ENCODE measurements at places on chromosomes 2 and 18.

GRCh38 chr2:142445551-142446072 is 314.8 kb upstream of the LRP1B start:
- DNase-seq = no peak

- no peak for DNase-seq
Measured at GRCh38 chr18:80201739-80202138, 45.6 kb downstream of the PARD6G start.

GRCh38 chr2:88880441-88880953 is 189.0 kb downstream of the RPIA start:
- peak; percentile 59 for DNase-seq

DNA sequence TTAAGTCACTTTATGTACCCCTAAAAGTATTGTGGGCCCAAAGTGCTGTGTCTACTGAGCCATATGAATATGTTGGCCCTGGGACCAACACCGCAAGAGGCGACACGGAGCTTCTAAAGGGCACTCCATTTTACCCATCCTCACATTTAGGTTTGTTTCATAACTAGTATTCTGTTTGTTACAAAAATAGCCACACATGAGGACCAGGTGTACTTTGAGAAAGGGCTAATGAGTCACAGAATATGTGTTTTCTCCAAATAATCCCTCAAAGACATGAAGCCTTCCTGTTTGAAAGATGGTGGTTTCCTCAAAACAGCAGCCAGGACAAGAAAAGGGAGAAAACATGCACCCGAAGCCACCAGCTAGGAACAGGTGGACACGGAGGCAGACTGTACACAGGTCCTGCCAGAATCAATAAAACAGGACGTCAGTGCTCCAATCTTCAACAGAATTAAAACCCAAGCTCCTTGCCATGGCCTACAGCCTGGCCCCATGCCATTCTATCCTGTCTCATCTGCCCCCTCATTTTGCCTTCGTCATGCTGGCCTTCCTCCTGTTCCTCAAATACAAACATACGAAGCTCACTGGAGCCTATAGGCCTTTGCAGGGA is 21.8 kb upstream of the GRB14 start:
- no peak for DNase-seq

GRCh38 chr18:43825768-43826167 is 548.5 kb upstream of the SYT4 start:
- no peak for DNase-seq

GRCh38 chr2:239534581-239535412 is 134.0 kb upstream of the HDAC4 start:
- no peak for DNase-seq

- DNase-seq = peak; percentile 59
Measured at GRCh38 chr2:106575955-106576354, 88.8 kb downstream of the CD8B2 start.

- DNase-seq = no peak
Measured at GRCh38 chr2:61281321-61281720, 119.3 kb downstream of the C2orf74 start.

GRCh38 chr18:9858642-9859041 is 27.1 kb upstream of the TXNDC2 start:
- DNase-seq = no peak

DNA sequence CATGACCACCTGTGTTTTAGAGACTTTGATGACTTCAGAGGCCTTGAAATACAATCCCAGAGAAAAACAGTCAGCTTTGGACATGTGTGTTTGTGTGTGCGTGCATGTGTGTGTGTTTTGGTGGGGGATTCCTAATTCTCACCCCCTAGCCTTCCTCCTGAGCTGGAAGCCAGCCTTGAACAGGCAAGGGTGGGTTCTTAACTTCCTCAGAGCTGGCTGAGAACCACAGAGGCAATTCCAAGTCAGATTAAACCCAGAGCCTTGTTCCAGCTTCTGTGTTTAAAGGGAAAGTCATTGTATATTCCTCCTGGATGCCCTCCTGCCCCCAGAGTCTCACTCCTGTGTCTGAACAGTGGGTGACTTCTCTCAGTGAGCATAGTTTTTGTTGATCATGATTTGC is 45.2 kb upstream of the MGAT4A start:
- no peak for DNase-seq

DNA sequence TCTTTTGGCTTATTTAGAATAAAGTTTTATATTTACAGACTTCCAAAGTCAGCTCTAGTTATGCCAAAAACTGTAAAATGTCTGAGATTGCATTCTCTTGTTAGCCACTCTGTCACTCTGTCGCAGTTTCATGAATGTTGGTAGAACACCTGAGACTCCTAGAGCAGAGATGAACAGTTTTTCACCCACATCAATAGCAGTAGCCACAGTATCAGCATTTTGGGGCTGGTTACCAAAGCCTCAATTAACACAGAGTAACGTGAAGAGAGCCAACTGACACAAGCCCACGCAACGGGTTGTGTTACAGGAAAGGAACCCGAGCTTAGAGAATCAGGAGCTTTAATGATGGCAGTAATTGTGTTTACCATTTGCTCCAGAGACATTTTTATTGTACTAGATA is 443.0 kb upstream of the SLC39A10 start:
- DNase-seq = no peak

DNA sequence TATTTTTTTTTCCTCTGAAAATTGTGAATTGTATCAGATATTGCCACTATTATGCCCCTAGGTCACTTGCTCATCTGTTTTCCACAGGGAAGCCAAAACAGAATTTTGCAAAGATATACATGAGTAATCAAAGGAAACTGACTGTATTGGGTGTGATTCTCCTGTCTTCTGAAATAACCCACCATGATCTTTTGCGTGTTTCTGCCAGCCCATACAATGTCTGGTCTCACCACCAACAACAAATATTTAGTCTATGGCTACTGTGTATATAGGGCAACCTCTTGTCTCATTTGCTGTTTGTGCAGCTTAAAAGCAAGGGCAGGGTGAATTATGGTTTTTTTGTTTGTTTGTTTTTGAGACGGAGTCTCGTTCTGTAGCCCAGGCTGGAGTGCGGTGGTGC is 26.5 kb downstream of the EPAS1 start:
- no peak for DNase-seq

DNA sequence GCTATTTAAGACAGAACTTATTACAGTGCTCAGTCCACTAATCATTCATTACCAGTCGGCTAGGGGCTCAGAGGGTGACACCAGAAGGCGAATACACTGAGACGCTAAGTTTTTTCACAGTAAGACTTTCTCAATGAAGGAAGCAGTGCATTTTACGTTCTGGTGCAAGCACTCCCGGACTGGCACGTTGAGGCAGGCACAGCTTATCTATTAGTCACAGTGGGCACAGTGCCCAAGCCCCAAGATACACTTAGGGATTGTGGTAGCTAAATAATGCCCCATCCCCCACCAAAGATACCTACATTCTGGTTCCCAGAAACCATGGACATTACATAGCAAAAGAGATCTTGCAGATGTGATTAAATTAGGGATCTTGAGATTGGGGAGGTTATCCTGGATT is 32.6 kb upstream of the BCL11A start:
- DNase-seq = no peak

DNA sequence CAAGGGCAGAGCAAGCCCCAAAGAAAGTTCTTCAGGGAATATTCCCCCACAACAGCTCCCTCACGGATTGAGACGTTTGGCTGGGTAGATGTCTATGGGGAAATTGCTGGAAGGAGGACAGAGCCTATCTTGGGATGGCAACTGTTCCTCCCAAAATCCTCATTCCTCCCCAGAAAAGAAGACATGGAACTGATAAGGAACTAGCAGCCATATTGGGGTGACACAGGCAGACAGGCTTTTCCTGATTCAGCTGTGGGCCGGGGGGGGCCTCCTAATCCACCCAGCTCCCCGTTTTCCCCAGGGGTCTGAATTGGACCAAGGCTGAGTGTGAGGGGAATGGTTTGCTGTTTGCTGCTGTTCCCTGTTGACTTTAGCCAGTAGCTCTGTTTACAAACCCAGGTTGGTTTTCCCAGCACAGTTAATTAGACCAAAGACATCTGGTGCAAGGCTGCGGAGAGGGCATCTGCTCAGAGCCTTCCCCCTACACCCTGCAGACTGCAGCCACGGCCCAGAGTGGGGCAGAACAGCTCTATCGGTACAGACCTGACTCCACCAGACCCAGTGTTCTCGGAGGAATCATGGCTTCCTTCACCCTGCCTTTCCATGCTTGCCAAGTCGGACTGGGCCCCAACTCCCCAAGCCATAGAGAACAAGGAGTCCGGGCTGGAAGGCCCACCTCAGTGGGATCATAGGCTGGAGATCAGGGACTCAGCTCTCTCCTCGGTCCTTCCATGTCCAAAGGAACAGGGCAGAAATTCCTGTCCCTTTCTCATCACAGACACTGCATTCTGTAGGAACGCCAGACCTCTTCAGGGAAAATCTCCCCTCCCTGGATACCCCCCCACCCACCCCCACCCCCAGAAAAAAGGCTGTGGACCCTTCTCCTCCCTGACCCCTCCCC is 1.7 kb upstream of the PKDCC start:
- no peak for DNase-seq

DNA sequence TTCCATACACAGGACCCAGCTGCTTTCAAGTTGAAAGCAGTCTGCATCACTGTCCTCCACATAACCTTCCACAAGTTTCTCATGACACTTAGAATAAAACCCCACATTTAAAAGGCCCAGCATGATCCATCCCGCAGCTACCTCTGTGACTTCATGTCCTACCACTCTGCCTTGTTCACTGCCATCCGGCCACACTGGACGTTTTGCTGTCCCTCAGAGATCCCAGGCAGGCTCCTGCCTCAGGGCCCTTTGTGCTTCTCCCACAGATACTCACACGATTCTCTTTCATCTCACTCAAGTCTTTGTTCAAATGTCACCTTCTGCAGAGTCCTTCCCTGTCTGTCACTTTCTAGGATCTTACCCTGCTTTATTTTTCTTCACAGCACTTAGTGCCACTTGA is 232.9 kb upstream of the BOD1L2 start:
- DNase-seq = no peak

DNA sequence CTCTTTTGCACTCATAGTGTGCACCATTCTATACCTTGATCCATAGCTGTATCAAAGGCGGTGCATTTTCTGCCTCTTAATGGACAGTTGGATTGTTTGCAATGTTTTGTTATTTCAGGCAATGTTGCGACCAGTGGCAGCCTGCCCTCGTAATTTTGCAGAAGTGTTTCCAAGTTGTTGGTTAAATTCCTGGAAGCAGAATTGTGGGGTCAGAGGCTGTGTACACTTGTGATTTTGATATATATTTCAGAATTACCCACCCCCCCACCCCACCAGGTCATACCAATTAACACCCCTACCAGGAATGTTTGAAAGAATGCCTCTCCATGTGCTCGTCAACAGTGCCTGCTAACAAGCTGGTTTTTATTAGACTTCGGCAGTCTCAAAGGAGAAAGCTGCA is 32.4 kb upstream of the IL1R1 start:
- no peak for DNase-seq

DNA sequence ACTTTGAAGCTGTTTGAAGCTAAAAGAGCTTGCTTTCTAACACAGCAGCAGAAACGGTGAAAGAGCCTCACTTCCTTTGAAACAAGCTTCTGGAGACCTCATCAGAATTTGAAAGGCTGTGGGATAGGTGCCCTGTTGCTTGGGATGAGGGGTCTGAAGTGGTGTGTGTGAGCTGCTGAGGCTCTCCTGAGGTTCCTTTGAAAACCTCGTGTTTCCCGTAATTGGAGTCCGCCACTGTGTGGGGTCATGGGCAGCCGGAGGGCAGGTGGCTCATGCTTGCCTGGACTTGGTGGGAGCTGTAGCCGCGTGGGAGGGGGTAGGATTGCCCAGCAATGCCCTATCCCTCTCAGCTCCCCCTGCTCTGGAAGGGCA is 34.4 kb downstream of the CABLES1 start:
- no peak for DNase-seq

- no peak for DNase-seq
Measured at GRCh38 chr2:63225964-63226686, 175.5 kb downstream of the OTX1 start.

GRCh38 chr2:136132825-136133155 is 14.8 kb upstream of the CXCR4 start:
- no peak for DNase-seq

GRCh38 chr2:200782251-200782650 is 29.5 kb upstream of the BZW1 start:
- DNase-seq = no peak

DNA sequence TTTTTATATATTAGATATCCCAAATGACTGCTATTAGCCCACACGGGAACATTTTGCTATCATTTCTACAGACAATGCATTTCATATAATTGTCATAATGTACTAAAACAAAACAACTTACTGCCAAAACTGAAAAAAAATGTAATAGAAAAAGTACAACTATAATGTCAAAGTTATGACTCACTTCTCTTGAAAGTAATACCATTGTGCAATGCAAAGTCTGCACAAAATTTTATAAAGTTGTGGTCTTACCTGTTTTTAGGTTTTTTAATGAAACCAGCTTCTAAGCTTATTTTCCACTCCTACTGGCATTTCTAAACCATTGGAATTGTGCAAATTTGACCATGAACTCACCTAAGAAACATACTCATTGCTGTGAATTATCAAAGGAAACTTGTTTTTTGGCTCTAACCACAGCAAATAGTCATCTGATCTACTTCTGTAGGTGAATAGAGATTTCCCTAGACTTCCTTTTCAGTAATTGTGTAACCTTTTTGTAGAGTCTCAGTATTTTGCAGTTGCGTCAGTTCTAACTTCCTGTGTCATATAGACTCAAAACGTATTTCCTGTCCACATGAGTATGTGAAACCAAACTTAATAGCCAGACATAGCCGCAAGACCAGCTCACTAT is 31.9 kb upstream of the TFPI start:
- peak; percentile 14 for DNase-seq

- DNase-seq = peak; percentile 80
Measured at GRCh38 chr2:219218217-219218731, 484 bp downstream of the ABCB6 start.

DNA sequence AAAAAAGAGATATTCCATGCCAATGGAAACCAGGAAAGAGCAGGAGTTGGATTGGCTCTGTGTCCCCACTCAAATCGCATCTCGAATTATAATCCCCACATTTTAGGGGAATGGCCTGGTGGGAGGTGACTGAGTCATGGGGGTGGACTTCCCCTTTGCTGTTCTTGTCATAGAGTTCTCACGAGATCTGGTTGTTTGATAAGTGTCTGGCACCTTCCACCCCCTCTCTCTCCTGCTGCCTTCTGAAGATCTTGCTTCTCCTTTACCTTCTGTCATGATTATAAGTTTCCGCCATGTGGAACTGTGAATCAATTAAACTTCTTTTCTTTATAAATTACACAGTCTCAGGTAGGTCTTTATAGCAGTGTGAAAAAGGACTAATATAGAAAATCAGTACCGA is 355.6 kb downstream of the NBAS start:
- DNase-seq = no peak

DNA sequence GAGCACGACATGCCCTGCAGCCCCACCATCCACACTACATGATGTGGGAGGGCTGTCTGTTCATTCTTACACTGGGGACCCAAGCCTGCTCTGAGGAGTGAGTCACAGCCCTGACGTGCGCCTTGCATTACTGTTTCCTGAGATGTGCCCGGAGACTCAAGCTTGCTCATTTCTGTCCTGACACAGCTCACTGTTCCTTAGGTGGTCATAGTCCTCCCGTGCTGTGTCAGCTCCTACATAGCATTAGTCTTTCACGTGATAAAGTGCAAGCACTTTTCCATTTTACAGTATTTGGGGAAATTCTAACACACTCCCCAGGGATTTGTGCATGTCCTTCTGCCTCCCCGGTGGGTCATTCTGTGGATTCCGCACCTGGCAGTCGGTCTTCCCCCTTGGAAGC is 46.2 kb upstream of the TRIM43B start:
- peak; percentile 65 for DNase-seq

Measured in fibroblast of skin of back (primary cell).